ENCODE measurements at places on chromosomes 1 and 21.

DNA sequence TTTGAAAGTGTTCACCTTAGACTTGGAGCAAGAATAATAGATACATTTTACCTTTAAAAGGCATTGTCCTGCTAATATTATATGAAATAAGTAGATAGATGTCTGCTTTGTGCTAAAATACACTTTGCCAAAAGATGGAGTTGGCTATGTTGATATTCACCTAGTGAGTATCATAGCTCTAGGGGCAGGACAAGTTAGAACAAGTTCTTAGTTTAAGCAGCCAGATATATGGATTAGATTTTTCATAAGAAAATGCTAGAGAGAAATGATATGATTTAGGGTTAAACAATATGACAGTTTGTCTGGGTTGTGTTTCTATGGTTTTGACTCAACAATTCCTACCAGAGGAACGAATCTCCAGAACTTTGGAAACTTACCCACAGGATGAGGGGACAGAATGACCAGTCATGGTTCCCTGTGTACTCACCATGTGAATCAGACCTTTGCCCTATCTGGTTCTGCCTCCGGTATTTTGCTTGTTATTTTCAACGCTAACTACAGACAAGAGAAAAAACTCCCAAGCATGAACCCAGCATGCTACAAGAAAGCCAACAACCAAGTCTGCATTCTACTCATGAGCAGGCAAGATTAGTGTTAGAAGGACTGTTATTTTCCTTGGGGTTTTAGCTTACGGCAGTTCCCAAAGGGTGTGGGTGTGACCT lies 1.7 kb downstream of the F5 start:
- no peak for DNase-seq

DNA sequence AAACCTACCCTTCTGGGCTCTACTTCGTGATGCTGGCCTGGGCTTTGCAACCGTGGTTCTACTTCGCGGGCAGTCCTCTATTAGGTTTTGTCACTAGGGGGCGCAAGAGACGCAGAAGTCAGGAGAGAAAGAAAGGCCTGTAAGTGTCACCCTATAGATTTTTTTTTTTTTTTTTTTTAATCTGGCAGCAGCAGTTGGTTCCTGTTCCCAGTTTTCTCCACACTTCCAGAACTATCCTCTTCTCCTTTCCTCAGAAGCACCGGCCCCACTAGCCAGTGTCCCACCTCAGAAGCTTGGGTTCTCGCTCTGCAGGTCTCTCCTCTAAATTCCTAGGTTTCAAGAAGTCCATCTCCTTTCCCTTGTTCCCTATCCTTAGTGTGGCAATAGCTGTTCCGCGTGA lies 9.1 kb upstream of the LCE2D start:
- peak; percentile 83 for DNase-seq

GRCh38 chr1:26542771-26543451 lies 13.3 kb downstream of the RPS6KA1 start:
- DNase-seq, result peak; percentile 60

- no peak for DNase-seq
These were observed 124.8 kb downstream of the LRIG2 start for GRCh38 chr1:113197719-113198330.

DNA sequence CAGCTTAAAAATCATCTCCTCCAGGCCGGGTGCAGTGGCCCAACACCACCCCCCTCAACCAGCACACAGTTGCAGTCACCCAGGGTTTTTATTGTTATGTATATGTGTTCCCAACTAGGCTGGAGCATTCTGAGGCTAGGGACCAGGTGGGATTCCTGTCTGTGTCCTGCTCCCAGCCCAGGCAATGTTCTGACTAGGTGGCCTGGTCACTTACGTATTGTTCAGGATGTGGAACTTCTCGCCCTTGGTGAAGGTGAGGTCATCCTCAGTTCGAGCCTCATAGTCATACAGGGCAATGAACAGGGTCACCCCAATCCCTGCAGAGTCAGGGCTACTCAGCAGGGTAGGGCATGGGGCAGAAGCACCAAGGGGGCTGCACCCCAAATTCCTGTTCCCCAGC lies 12.2 kb downstream of the FGR start:
- DNase-seq, result no peak

DNA sequence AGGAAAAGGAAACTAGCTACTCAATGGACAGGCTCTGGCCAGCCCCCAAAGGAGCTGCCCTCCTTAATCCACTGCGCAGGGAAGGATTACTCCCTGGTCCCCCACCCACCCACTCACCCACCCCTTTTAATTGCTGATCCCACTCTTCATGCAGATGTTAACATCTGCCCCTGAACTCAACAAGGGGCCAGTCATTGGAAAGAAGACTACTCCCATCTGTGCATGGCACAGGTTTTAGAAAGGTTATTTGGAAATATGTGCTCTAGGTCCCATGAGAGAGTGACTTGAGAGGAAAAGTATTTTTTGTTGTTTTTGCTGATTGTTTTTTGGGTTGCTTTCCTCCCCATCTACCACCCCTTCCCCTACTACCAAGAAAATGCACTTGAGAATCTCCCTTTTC lies 94.4 kb upstream of the FGGY start:
- no peak for DNase-seq

DNA sequence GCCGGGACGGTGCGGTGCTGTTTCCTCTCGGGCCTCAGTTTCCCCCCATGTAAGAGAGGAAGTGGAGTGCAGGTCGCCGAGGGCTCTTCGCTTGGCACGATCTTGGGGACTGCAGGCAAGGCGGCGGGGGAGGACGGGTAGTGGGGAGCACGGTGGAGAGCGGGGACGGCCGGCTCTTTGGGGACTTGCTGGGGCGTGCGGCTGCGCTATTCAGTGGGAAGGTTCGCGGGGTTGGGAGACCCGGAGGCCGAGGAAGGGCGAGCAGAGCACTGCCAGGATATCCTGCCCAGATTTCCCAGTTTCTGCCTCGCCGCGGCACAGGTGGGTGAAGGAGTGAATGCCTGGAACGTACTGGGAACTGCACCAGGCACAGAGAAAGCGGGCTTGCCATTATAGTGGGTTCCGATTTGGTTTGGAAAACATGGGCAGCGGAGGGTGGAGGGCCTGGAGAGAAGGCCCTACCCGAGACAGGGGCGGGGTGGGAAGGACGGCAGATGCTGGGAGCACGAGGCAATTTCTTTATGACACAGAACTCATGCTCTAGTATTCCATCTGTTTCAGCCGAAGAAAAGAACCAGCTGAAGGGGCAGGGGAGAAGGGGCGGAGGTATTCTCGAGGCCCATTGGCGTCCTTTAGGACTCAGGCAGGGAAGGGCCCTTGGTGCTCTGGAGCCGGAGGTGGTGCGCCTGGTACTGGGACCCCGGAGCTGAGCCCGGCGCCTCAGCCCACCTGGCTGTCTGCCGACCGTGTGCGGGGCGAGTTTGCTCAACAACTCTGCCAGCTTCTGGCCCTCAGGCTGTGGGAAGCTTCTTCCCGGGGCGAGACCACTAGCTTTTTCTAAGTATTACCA lies 960 bp downstream of the PCSK9 start:
- DNase-seq, result no peak

GRCh38 chr21:42393443-42393950 lies 2.4 kb downstream of the TMPRSS3 start:
- no peak for DNase-seq

DNA sequence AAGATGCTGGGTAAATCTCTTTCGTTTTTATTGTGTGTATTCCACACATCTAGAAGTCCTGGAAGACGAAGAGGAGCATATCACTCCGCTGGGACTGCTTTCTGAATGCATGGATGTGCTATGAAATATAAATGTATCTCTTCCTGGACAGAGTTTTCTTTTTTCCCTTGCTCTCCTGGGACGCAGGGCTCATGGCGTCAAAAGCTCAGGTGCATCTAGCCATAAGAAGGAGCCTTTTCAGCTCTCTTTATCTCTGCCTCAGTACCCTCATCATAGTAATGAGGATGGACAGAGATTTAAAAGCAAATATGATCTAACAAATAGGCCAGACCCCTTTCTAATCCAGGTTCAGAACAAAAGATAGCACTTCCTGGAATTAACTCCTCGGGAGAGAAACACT lies 27.5 kb upstream of the CASQ2 start:
- DNase-seq, result no peak

DNA sequence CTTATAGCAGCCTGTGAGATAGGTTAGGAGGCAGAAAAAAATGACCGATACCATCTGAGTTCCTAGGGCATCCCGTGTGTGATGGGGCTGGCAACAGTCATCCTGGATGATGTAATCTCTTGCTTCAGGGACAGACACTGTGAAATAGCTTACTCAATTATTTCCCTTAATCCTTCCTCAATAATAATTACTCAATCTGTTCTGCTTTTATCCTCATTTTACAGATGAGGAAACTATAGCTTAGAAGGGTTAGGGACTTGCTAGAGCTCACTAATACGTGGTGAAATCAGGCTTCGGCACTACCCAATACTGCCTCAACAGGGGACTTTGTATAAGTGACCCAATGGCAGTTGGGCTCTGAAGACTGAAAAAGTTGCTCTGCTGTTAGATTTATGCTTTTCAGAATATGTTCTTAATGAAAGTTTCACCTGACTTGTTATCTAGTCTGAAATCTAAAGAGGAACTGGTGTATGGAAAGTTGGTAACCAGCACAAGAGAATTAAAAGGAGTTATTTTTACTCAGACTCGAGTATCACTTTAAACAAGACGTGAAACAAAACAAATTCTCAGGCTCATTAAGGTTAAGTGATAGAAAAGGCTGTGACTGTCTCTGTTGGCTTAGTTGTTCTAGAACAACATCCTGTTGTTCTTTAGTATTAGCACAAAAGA lies 14.4 kb downstream of the CD55 start:
- DNase-seq, result peak; percentile 62

GRCh38 chr1:25118546-25118945 lies 113.8 kb downstream of the SYF2 start:
- DNase-seq, result no peak

DNA sequence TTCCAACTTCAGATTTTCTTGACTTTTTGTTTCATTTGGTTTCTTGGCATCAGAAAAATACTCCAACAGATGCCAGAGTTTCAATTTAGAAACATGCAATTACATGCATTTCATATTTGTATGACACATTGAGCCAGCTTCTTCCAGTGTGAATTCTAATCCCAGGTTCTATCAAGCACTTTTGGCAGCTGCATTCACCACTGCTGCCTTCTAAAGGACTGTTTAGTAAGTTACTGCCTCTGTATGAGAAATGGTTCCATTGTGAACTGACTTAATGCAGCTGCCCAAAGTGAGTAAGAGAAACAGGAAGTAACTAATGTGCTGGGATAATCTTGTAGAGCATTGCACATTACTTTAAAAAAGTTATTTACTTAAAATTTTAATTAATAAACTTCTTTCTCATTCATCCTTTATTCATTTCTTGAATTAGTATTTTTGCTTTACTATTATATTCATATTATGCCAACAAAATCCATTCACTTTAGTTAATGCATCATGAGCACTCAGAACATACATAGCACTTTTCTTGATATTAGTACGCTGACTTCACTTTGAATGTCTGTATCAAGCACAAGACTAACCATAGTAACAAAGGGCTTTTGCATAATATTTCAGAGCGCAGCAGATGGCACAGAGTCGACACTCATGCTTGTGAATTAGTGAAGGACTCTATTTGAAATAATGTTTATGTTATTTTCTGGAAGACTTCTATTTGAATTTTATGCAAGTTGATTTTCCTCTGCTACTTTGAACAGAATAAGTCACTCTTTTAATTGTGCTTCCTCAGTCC lies 9.8 kb downstream of the RGS18 start:
- peak; percentile 74 for DNase-seq

DNA sequence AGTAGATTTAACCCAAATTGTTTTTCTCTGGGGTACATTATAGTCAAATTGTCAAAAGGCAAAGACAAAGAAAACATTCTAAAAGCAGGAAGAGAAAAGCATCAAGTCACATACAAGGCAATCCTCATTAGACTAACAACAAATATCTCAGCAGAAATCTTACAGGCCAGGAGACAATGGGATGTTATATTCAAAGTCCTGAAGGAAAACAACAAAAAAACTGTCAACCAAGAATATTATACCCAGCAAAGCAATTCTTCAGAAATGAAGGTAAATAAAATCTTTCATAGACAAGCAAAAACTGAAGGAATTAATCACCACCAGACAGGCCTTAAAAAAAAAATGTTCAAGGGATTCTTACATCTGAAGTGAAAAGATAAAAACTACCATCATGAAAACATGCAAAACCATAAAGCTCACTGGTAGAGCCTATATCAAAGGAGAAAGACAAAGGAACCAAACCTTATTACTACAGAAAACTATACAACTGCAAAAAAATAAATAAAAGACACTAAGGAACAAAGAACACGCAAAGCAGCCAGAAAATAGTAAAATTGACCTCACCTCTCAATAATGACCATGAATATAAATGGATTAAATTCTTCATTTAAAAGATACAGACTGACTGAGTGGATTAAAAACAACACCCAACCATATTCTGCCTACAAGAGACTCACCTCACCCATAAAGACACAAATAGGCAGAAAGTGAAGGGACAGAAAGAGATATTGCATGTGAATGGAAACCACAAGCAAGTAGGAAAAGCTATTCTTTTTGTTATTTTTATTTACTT lies 113.8 kb upstream of the ZC3H11B start:
- no peak for DNase-seq

DNA sequence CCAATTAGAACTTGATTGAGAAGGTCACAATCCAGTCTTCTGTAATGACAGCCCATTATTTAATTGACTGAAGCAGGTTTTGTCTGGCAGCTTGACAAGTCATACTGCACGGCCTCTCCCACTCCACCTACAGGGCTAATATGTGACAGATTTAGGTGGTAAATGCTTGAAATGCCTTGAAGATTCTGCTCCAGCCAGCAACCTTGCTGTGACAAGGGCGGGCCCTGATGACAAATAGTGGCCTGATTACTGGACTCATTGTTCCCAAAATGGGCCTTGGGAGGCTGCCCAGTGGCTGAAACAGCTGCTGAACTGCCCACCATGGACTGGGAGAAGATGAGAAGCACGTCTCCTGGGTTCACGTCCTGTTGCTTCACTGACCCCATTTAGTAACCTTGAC lies 30.0 kb upstream of the CRNN start:
- DNase-seq, result no peak

DNA sequence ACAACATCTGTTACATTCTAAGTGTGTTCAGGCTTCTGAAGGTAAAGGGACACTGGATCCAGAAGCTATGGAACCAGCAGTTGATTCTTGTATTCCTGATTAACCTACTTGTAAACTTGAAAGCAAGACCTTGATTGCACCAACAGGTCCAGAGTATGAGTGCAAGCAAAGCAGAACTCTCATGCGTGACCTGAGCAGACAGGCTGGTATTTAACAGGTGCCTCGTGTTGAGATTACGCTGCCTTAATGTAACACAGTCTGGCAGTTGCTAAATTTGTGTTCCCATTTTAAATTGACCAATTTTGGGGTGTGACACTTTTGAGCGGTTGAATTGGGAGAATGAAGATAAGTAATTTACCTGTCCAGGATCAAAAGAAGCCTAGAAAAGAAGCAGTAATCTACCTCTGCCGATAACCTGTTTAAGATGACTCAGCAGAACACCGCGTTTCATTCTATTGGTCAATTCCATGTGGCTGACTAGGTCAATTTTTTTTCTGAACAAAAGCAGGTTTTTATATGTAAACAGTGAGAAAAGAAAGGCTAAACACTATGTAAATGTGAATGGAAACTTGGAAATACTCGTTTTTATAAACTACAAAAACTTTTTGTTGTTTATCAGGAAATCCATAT lies 147.6 kb downstream of the DYRK1A start:
- no peak for DNase-seq

- peak; percentile 18 for DNase-seq
These were observed at the start of gene WLS for GRCh38 chr1:68232289-68233148. WLS (minus strand) TSS chr1:68232523; CDS start chr1:68232299, 224 bp downstream.

Data from hematopoietic multipotent progenitor cell treated with erythropoietin and hydrocortisone succinate and interleukin-3 and kit ligand, for 4 days (in vitro differentiated cells).